ENCODE measurements at places on chromosomes 2 and 18. TPM values are rescaled to one million over a fixed set of nuclear protein-coding genes. Genes with fewer than 3 reads are reported as not detected.
A peak's percentile ranks its signal among the peaks of the same experiment; 100 is the strongest.

- no peak overlapping the region for H3K27ac ChIP-seq
- H3K36me3 ChIP-seq = no peaks in the 10 kb centered on the region
- H3K4me3 ChIP-seq = no peak overlapping the region
- H3K27me3 ChIP-seq = no peaks in the 10 kb centered on the region
- no peak for DNase-seq
These were observed 63.7 kb upstream of the TFPI start for GRCh38 chr2:187617905-187618304.

- no peaks in the 10 kb centered on the region for H3K4me1 ChIP-seq
- no peaks in the 10 kb centered on the region for H3K27me3 ChIP-seq
- no peak overlapping the region for H3K4me3 ChIP-seq
- H3K27ac ChIP-seq = no peak overlapping the region
- H3K36me3 ChIP-seq = no peaks in the 10 kb centered on the region
- DNase-seq = no peak
These were observed 137.0 kb upstream of the NCKAP5 start for GRCh38 chr2:133705287-133705686.

DNA sequence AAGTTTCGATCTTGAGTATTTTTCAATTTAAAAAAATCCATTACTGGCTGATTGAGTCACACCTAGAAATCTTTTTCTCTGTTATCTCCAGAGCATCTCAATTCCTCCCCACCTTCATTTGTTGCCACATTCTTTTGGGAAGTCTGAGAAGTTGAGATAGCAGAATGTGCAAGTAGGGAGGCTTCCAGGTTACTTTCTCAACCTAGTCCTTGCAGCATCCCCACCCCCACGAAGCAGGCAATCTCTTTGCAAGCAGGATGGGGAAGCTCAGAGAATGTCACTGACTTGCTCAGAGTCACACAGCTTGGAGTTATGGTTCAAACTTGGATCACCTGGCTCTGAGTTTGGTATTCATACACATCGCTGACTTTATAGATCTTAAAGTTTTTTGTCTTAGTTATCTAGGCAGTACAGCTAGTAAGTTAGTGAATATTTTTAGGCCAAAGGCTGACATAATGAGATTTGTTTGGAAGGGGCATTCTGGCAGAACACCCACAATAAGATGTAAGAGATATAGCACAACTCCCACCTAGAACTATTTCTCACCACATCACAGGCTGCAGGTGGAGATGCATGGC, 25.9 kb upstream of the LCLAT1 start:
- no peak overlapping the region for H3K4me3 ChIP-seq
- no peaks in the 10 kb centered on the region for H3K27me3 ChIP-seq
- H3K36me3 ChIP-seq = no peaks in the 10 kb centered on the region
- H3K4me1 ChIP-seq = peaks cover 38% of the 10 kb centered on the region
- peak overlapping the region; percentile 36 for H3K27ac ChIP-seq

GRCh38 chr2:240322231-240322955, 113.1 kb upstream of the GPC1 start:
- H3K27ac ChIP-seq = no peak overlapping the region
- no peak overlapping the region for H3K4me3 ChIP-seq
- no peaks in the 10 kb centered on the region for H3K36me3 ChIP-seq
- DNase-seq = peak; percentile 75

ABCB11 gene
- 0.21 TPM for total RNA-seq

ANKRD62 gene
- not detected for total RNA-seq

All from suprapubic skin (tissue), 4 donors.